ENCODE measurements at places on chromosomes 12 and 14.

DNA sequence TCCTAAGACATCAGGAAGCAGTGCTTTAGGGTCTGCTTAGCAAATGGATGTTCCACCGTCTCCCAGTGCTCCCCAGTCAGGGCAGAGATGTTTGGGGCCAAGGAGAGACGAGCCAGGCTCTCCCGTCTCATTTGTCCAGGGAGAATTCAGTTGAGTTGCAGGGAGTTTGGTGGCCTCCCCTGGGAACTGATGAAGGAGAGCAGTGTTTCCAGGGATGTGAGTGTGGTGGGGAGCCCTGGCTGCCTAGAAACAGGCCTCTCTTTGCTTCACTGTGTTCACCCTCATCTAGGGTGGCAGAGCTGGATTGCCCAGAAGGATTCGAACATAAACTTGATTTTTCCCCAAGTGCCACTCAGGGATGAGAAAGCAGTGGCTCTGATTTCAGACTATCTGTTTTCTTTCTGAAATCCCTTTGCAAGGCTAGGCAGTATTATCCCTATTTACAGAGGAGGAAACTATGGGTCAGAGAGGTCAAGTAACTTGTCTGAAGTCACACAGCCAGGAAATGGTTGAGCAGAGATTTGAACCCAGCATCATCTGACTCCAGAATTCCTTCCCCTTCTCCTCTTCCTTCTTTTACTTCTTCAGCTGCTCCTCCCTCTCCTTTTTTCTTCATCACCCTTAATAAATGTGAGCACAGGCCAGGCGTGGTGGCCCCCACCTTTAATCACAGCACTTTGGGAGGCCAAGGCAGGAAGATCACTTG lies 6.6 kb downstream of the TPCN1 start:
- no peak for DNase-seq

DNA sequence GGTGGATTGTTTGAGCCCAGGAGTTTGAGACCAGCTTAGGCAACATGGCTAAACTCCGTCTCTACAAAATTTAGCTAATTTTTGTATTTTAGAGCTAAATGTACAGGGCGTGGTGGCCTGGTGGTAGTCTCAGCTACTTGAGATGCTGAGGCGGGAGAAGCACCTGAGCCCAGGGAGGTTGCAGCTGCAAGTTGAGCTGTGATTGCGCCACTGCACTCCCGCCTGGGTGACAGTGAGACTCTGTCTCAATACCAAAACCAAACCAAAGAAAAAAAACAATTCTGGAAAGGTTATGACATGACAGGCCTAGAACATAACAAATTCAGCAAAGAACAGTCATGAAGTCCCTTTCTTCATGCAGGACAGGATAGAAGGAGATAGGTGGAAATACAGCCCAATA lies 25.7 kb downstream of the WDR89 start:
- DNase-seq = no peak

DNA sequence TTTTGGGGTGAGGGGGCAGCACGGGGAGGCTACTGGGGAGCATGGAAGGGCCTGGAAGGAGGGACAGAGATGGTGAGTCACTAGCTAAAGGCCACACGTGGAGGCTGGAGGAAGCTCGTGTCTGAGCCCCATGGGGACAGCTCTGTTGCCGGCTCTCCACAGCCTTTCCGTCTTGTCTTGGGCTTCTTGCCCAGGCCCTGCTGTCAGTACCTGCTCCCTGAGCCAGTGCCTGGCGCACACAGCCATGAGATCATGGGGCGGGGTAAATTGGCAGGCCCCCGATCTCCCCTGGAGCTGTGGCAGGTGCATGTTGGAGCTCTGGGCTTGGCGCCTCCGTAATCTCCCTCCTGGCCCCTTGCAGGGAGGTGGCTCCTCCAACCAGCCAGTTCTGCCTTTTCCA lies 16.1 kb upstream of the KRT80 start:
- DNase-seq = no peak

DNA sequence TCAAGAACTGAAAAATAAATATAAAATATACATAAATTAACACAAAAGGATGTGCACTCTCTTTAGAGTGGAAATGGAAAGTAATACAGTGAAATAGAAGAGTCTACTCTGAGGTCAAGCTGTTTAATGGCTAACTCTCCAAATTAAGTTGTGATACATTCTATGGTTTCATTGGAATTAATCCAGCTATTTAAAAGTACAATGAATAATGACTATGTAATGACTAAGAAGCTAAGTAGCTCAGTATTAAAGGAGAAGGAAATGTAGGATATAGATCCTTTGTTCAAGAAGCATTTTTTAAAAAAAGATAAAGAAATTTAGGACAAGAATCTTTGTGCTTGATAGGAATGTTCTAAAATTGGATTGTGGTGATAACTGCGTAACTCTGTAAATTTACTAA lies 85.3 kb downstream of the LRP6 start:
- DNase-seq = no peak

- DNase-seq = peak; percentile 45
Observed at GRCh38 chr12:25960143-25960542, 1.7 kb downstream of the RASSF8 start.

- DNase-seq = peak; percentile 48
Observed at GRCh38 chr12:124651516-124652273, 84.3 kb upstream of the NCOR2 start.

DNA sequence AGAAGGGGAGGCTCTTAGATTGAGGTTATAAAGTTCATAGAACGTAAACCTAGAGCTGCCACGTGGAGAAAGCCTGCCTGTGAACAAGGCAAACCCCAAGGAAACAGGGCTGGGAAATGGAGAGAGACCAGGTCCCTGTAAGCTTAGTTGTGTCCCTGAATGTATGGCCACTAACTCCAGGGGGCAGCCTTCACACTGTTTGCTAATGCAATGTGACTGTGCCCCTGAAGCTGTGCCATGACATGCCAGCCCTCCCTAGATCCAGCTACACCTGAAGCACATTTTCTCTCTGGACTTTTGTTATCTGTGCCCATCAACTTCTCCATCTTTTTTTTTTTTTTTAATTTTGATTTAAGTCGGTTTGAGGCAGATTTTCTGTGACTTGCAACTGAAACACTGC lies 60.6 kb upstream of the TMCC3 start:
- DNase-seq = peak; percentile 32

- DNase-seq = no peak
Observed at GRCh38 chr14:100900837-100901390, 2.6 kb downstream of the RTL1 start.

DNA sequence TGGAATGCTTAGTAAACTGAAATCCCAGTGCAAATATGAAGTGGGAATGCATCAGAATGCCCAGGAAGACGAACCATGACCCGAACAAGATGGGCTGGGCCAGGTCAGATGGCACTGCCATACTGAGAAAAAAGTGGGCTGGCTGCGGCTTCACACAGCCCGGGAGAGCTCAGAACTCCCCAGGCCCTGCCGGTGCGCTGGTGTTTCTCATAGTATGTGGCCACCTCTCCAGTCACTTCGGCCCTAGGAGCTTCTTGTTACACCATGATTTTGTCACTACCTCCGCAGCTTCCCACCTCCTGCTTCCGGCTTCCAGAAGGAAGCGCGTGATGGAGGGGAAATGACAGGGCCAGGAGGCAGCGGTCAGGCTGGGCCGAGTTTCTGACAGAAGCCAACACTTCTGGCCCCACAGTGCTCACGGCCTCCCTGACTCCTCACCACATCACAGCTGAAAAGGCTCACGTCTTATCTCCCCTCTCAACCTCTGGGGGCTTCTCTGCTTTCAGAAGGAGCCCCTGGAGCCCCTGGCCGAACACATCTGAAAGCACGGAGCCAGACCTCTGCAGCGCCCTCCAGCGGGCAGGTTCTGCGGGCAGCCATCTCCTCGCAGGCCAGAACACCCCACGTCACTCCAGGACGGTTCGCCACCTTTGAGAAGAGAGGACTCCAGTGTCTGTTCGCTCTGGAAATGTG lies 30.7 kb downstream of the DAD1 start:
- no peak for DNase-seq

DNA sequence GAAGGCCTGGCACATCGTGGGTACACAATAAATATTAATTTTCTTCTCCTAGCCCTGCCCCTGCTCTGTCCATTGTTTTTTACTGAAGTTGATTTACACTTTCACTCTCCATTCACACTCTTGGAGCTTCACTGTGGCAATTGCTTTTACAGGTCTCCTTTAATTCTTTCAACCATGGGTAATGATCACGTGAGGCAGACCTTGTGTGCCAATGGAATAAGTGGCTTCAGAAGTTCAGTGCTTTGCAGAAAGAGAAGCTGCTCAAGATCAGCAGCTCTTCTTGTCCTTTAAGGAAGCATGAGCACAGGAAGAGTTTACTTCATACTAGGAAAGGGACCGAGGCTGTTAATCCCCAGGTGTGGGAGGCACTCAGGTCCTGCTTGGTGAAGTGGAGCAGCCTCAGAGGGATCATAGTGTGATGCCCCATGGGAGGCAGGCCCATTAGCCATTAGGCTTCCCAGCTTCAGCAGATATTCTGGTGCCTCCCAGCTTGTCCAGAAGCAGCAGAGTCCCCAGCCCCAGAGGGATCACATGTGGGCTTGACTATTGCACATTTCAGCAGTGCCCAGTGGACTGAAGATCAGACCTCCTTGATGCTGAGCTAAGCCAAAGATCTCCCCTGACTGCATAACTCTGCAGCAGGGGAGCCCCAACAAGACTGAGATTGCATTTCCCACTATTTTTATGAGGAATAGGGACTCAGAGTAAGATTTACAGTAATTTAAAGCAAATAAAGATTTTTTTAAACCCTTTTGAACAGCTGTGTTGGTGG lies 5.0 kb upstream of the SLC35F4 start:
- no peak for DNase-seq
